ENCODE measurements at places on chromosomes 3 and 15.
A peak's percentile ranks its signal among the peaks of the same experiment; 100 is the strongest.

GRCh38 chr3:39911465-39912309 is 102.3 kb downstream of the MYRIP start:
- DNase-seq, result no peak

GRCh38 chr3:140933552-140933951 is 8.1 kb upstream of the SLC25A36 start:
- no peak for DNase-seq

DNA sequence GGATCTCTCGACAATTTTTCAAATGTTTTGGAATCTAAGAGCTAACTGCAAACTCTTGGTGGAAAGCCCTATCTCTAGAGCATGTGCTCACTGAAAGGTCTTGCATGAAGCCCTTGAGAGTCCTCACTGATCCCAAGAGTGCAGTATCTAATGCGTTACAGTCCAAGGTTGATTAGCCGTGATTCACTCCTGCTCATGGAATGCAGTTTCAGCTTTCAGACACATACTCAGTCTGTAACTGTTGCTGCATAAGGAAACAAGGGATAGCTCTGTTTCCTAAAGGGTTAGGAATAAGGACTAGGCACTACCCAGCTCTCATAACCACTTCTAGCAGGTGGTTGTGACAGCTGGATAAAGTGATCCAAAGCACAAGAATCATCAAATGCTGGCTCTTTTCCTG is 687.4 kb upstream of the CFAP20DC start:
- DNase-seq, result no peak

- no peak for DNase-seq
Observed at GRCh38 chr15:76289582-76289981, 21.7 kb downstream of the ETFA start.

DNA sequence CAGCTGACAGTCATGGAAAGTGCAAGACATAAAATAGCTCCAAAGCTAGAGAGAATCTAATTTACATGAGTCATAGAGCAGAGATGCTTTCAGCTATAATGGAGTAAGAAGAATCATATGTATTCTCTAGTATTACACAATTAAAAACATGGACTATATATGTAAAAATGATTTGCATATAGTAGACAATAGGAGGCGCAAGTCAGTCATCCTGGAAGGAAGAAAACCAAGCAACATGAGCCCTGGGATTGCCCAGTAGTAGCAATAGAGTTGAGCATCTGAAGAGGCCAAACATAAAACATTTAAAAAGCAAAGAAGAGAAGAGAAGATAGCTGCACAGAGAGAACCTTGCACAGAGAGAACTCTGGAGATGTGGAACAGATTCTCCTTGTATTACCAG is 455.0 kb downstream of the EPHA3 start:
- no peak for DNase-seq

GRCh38 chr15:29018120-29018805 is 132.5 kb downstream of the APBA2 start:
- no peak for DNase-seq

DNA sequence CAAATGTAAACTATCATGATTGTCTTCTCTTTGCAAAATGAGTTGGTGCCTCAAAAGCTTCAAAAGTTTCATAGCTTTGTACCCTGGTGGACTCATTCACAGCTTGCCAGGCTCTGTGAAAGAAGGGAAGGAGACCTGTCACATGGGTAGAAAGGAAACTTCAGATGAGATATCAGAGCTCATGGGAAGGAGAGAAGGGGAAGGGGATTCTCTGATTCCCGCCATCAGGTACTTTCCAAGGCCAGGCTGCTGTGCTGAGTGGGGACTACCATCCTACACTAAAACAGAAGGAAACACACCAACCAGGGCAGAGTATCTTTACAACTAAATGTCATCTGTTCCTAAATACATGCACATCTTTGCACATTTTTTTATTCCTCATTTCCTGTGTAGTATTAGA is 9.2 kb downstream of the ILDR1 start:
- DNase-seq, result no peak

DNA sequence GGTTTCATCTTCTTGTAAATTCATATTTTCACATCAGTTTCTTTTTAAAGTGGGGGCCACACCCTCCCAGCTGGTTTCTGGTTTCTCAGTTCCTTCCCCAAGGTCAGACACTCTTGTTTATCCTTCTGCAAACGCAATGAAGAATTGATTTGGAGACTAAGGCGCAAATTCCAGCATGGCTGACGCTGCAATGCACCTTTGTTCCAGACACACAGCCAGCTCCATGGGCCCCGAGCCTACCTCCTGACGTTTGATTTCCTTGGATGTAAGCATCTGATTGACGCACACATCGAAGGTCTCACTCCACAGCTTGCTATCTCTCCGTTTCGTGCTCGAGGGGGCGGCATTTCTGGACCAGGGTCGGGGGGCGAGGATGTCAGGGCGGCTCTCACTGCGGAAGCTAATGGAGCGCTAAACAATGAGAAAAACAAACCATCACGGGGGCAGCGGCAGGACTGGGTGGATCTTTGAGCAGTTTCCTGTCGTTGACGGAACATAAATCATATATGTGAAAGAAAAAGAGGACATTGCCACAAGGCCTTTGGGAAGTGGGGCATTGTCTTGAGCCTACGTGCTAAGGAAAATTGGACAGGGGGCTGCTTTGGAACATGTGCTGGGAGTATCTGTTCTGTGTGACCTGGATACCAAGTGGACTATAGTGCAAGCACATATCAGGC is 46.9 kb downstream of the ARHGEF3 start:
- no peak for DNase-seq

GRCh38 chr3:34202975-34203374 is 404.5 kb downstream of the PDCD6IP start:
- no peak for DNase-seq

- DNase-seq, result no peak
Observed at GRCh38 chr3:133509488-133509887, 64.0 kb upstream of the CDV3 start.

DNA sequence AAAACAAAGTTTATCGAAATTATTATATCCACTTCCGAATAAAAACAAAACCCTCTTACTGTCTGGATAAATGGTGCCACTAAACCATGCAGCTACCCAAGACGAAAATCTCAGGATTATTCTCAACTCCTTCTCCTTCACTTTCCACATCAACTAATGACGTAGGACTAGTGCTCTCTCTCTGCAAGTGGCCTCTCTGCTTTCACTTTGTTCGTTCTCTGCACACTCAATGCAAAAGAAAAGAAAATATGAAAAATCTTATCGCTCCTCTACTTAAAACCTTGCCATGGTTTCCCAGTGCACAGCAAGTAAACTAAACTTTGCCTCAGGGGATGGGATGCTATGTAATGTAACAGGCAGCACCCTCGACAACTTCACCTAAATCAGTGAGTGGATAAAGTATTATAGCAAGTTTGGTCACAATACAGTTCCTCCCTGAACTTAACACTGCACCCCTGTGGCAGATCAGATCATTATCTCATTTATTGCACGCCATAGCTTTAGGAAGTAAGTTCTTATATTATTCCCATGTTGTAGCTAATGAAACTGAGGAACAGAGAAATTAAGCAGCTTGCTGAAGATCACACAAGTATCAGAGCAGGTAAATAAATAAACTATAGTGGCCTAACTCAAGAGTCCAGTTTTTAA is 262.7 kb upstream of the GADL1 start:
- no peak for DNase-seq

- peak; percentile 93 for DNase-seq
Observed at GRCh38 chr3:112561734-112562529, at the start of the genes ATG3 and SLC35A5. Gene ATG3, minus strand, starts transcription at chr3:112561962. Its CDS starts 434 bp downstream, at chr3:112561528. Gene SLC35A5, plus strand, starts transcription at chr3:112562045. Its CDS starts 1,359 bp downstream, at chr3:112563404.

GRCh38 chr15:94532226-94532625 is 300.9 kb downstream of the MCTP2 start:
- no peak for DNase-seq

GRCh38 chr15:49370782-49371181 is 52.3 kb upstream of the FGF7 start:
- DNase-seq, result no peak

GRCh38 chr3:132641837-132642538 is 17.6 kb downstream of the ACAD11 start:
- DNase-seq, result peak; percentile 70
